ENCODE measurements at places on chromosomes 7 and 10.
A peak's percentile ranks its signal among the peaks of the same experiment; 100 is the strongest.

GRCh38 chr10:79382491-79382941 lies 35.2 kb downstream of the PPIF start:
- DNase-seq = no peak

DNA sequence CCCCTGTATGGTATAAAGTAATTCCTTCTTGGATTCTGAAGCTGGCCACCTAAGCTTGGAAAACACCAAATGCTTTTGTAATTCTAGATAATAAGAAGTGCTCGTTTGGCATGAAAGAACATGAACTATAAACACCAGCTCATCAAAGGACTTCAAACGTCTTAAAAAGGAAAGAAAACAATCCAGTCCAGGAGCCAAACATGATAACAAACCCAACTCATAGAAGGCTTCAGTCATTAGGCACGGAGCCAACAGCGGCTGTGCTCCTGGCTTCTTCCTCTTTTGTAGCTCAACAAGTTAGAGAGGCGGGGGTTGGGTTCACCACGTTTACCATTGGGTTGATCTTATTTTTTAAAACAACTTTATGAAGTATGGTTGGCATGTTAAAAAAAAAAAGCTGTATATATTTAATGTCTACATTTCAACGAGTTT lies 56.4 kb upstream of the ECHDC3 start:
- DNase-seq = peak; percentile 31

DNA sequence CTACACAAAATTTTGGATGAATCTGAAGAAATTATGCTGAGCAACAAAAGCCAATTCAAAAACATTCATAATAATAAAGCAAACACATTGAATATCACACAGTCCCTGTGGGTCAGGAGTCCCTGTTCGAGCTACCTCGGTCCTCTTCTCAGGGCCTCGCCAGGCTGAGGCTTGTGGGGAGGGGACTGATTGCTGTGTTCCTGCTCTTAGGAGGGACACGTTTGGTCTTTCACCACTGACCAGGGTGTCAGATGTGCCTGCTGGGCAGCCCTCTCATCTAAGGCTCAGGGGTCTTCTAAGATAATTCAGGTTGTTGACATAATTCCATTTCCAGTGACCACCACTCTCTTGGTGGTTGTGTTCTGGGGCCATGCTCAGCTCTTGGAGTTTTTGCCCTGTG lies 233.8 kb upstream of the PPP2R2D start:
- DNase-seq = no peak

DNA sequence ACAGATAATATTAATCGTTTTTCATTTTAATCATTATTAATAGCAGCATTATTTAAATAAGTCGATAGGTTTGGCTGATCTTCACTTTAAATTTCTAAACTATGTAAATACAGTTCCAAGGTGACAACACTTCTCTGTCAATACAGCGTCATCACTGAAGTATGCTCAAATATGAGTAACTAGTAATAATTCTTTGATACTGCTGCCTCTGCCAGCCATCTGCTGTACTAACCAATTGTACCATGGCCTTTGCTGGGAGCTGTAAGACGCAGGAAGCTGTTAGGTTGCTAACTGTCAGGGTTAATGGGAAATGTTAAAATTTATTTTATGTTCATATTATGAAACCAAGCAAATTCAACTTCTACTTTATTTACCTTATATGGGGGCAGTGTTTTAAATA lies 1650.5 kb upstream of the LRRTM3 start:
- no peak for DNase-seq

DNA sequence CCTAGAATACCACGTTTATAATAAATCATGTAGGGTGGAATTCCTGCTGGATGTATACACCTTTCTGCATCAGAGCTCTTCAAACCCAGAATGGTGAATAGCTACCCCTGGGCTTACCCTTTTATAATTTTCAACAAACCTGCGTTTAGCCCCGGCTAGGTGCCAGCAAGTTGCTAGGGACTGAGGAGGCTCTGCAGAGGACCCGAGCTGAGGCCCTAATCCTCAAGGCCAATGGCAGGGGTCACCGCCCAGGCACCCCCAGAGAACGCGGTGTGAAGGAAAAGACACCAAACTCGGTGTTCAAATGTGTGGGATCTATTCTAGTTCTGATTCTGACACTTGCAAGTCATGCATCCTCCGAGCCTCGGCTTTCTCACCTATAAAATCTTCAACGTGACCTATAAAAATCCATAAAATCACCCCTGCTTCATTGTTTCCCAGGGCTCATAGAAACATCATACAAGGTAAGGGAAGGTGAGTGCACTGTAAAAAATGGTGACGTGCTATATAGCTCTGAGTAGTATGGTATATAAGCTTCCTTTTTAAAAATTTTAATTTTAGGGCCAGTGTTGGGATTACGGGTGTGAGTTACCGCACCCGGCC lies 2.5 kb upstream of the ANXA11 start:
- no peak for DNase-seq

- DNase-seq = no peak
Observed at GRCh38 chr7:150981644-150982043, 3.5 kb upstream of the KCNH2 start.

- no peak for DNase-seq
Observed at GRCh38 chr10:105247831-105248499, 606.9 kb downstream of the SORCS3 start.

DNA sequence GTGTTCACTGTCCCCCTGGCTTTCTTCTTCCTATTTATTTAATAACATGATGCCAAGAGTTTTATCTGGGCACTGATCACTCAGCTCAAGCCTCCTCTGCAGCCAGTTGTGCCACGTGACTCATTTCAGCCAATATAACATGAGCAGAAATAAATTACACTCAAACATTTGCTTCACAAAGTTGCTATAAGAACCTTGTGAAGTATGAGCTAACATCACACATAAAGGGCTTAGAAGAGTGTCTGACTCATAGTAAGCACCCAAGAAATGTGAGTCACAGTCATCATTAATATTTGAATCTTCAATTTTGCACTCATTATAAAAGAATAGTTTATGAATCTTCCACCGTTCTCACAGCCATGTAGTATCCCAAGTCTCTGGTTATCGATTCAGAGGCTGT lies 414.6 kb upstream of the NPVF start:
- DNase-seq = no peak

GRCh38 chr10:110789604-110790433 lies 81.9 kb upstream of the PDCD4 start:
- no peak for DNase-seq

DNA sequence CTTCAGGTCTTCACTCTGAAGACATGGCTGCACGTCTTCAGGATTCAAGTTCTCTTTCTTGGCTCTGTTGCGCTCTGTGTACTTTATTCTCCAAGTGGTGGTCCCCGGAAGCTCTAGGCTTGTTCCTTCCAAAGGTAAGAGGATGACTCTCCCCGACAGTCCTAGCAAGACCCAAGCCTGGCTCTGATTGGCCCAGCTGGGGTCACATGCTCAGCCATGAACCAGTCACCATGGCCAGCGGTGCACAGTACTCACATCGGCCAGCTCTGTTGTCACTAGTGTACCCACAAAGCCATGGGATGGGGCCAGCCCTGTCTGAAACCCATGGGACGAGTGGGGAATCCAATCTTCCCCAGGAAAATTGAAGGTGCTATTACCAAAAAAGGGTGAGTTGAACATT lies 5.2 kb upstream of the C7orf33 start:
- DNase-seq = no peak

- peak; percentile 99 for DNase-seq
Observed at GRCh38 chr10:24463611-24464426, 254.9 kb downstream of the KIAA1217 start.

Measured in NCI-H226 (cell line).